ENCODE measurements at places on chromosomes 6 and 20.

DNA sequence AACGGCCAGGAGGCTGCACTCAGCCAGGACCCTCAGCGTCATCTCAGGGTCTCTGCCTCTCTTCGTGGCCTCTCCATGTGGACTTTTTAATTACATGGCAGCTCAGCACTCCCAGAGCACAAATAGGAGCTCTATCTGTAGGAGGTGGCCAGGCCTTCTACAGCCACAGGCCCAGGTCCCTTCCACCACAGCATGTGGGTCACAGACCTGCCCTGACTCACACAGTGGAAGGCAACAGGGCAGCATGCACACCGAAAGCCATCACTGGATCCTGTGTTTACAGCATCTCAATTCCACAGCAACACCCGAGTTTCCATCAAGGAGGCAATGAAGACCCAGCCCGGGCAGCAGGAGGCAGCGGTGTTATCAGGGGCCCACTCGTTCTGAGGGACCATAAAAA, 65.8 kb upstream of the CD93 start:
- DNase-seq: no peak

DNA sequence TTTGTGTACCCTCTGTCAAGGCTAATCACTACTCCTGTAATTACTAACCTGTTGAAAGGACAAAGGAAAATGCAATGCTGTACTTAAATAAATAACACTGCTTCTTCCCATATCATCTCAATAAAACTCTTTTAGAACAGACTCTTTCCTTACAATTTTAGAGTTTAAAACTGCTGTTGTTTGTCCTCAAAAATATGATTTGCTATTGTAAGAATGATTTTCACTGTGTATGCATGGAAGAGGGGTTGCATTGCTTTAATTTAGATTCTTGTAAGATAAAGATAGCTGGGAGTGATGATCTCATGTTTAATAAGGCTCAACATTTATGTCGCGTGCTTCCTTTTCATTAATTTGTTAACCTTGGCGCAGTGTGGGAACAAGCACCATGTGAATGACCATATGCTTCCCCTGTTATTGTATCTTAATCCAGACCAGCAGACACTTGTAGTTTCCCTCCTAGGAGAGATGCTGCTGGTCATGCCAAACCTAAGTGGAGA, 89.8 kb upstream of the ATXN1 start:
- DNase-seq: no peak

DNA sequence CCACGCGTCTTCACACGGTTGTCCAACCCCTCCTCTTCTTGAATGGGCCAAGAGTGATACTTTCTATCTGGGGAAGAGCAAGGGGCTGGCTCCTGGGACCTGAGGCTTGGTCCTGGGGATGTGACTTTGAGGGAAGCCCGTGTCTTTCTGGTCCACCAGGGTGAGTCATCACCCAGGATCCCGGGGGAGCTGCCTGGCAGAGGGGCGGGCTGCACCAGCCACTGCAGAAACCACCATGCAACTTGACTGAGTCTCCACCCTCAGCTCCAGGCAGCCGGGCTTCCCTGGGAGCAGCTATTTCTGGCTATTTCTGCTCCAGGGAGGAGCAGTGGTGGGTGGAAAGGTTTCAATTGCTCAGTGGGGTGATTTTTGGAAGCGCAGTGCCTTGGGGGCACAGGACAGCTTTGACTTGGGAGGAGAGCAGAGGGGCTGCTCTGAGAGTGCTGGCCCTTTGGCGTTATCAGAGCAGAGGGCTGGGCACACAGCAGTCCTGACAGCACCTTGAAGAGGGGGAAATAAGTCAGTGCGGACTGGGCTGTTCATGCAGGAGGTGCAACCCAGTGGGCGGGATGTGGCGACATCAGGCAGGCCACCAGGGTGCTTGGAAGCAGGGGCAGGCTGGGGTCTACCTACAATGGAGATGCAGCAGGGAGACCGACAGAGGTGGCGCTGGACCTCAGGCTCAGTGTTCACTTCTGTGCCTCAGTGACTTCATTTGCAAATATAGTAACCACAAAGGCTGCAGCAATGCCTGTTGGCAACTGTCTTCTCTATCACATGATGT, 45.1 kb upstream of the FAM83D start:
- no peak for DNase-seq

- no peak for DNase-seq
Observed at GRCh38 chr6:106448000-106448426, 87.5 kb downstream of the CRYBG1 start.

DNA sequence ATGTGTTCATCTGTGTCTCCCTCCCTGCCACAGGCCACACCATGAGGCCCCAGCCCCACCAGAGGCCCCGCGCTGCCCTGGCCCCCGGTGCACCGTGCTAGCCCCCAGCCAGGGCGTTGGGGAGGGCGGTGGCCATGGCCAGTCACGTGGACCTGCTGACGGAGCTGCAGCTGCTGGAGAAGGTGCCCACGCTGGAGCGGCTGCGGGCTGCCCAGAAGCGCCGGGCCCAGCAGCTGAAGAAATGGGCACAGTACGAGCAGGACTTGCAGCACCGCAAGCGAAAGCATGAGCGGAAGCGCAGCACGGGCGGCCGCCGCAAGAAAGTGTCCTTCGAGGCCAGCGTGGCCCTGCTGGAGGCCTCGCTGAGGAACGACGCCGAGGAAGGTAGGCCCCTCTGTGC, 30.3 kb downstream of the PPP1R16B start:
- no peak for DNase-seq

- DNase-seq: no peak
Observed at GRCh38 chr6:106808758-106809157, 165.8 kb downstream of the CD24 start.

DNA sequence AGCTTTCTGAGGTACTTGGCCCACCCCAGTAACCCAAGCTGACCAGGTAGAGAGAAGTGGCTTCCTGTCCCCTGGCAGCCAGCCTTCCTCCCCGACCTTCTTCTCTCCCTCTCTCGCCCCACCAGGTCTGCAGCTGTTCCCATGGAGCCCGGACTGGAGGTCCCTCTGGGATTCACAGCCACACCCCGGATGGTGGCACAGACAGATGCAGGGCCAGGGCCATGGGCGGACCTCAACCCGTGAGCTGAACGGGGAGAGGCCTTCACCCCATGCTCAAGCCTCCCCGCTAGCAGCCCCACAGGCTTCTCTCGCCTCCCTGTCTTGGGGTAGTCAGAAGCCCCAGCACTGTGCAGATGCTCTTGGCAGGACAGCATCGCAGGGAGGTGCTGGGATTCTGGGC, 41.3 kb downstream of the CPXM1 start:
- no peak for DNase-seq

- DNase-seq: no peak
Observed at GRCh38 chr20:57620999-57621398, 773 bp upstream of the ZBP1 start.

GRCh38 chr6:43123461-43124314, 47.4 kb upstream of the SRF start:
- no peak for DNase-seq

DNA sequence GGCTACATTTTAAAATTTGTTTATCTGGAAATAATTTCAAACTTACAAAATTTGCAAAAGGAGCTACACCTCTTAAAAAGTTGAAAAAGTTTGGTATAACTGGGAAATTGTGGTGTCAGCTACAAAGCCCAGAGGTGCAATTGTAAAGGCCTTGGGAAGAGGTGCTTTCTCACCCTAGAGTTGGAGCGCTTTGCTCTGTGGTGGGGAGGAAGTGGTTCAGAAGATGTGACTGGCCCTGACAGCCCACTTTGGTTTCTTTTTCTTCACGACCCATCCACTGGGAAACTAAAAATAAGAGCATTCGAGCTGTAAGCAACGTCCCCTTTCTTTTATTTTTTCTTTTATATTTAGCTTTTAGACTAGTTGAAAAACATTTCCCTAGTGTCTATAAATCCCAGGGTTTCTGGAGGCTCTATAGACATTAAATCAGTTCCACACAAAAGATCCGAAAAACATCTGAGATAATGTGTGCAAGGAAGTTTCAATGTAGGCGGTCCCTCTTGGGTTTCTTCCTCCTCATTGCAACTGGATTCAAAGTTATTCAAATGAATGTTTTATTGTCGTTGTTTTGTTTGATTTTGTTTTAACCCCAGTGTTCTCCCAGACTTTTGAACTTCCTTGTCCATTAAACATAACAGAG, 397.8 kb downstream of the KIF16B start:
- DNase-seq: no peak

DNA sequence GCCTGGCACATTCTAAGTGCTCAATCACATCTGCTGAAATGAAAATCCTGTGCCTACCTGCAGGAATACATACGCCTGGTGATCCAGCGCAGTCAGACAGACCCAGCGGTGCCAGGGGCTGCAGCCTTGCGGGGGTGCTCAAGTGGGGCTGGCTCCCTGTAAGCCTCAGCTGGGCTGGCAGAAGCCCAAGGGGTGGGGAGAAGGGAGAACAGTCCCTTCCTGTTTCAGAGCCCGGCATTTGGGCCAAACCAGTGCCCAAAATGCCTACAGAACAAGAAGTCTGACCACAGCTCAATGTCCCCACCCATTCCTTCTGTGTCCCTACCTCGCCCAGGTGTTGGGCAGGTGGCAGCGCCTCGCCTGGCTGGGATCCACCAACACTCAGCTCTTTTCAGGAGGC, 22.6 kb downstream of the KCNK15 start:
- DNase-seq: no peak

DNA sequence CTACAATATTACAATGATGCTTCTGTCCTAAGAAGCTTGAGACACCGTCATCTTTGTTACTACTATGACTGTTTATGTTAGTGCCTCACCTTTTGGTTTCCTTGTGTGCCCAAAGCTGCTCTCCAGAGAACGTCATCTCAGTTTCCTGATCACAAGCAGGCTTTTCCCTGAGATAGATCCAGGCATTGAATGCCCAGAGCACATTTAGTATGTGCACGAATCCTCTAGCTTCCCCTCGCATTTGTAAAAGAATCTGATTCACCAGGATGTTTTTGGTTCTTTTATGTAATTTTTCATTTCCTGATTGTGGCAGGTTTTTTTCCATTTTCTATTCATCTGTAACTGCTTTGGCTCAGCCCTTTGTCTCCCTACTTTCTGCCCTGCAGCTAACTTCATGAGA, 100.2 kb upstream of the TMEM181 start:
- no peak for DNase-seq

DNA sequence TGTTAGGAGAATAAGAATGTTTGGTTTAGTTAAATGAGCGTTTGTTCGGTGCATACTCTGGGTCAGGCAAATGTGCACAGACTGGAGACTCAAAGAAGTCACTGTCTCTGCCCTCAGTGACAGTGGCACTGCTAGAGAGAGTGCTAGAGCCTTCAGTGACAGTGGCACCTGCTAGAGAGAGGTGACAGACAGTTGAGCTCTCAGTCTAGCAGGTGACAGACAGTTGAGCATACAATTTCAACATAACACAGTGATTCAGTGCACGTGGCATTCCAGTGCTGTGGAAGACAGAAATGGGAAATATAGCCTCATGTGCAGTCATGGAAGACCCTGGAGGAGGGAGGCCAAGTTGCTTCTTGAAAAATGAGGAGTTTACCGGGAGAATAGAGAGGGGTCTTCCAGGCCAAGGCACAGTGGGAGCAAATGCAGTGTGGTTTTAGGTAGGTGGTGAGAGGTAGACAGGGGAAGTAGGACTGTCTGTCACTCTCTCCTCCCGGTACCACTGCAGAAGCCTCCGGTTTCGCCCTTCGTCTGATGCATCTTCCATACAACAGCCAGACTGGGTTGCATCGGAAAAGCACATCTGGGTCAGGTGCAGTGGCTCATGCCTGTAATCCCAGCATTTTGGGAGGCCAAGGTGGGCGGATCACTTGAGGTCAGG, 107.9 kb upstream of the CLDN20 start:
- DNase-seq: no peak

GRCh38 chr20:25044660-25045342, 13.1 kb downstream of the ACSS1 start:
- no peak for DNase-seq

DNA sequence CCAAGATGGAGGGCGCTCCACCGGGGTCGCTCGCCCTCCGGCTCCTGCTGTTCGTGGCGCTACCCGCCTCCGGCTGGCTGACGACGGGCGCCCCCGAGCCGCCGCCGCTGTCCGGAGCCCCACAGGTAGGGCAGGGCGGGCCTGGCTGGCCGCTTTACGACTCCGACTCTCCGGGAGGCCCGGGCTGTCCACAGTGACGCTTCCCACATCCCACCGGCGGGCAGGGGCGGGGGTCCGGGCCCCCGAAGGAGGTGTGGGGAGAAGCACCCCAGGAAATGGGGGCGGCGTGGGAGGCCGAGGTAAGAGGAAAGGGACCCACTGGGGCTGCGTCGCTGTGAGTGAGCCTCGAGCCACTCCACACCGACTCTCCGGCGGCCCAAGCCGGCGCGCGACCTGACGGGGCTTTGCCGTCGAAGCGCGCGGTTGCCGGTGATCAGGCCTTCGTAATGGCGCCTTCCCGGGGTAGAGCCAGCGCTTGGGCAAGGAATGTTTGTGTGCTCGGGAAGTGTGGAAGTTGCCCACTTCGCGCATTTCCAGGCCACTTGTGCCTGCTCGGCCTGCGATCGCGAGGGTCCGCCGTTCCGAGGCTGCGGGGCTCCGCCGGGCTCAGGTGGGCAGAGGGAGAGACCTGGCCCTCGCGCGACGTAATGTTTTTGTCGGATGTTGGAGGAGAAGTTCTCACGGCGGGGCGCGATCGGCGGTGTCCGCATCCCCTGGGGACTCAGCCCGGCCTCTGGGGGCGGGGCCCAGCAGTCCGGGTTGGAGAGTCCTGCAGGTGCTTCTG, 427 bp downstream of the GINM1 start:
- peak; percentile 31 for DNase-seq

DNA sequence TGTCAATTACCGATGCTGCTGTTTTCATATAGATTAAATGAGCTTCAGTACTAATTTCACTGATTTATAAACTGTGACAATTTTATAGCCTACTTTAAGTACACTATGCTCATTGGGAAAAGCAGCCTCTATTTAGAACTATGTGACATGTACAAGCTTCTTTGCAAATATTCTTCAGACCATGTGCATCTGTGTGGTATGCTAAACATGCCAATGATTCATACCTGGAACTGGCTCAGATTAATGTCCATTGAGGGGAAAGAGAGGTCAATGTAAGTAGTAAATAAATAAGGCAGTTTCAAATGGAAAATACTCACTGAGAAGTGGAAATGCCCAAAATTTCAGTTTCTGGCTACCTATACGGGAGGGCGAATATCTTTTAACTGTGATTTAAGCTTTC, 777.7 kb downstream of the C6orf118 start:
- no peak for DNase-seq

DNA sequence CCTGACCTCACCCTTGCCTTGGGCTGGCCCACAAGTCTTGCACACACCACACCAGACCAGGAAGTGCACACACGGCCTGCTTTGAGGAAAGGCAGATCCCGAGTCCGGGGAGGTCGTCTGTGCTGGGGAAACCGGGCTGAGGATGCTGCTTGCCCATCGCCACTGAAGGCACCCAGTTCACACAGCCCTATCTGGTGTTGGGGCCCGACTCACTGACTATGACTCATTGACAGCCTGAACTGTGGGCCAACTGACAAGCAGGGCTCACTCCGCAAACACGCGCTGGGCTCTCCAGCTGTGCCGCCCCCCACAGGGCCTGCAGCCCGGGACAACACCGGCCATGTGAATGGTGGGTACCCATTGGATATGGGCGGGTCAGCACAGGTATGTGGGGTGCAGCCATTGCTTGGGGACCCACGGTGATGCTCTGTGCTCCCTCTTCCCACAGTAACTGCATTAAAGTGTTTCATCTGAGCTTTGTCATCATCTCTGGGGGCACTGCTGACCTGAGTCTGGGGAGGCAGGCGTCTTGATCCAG, 1.6 kb downstream of the SAMD10 start:
- DNase-seq: peak; percentile 37

Data from activated T-helper 9 cell treated with anti-CD3 and anti-CD28 coated beads, Interleukin-2, amount 50 U/mL, for 16 hours (primary cell).